ENCODE measurements at places on chromosomes 2 and 18. TPM values are rescaled to one million over a fixed set of nuclear protein-coding genes. Genes with fewer than 3 reads are reported as not detected.

GRCh38 chr2:9388199-9388681, 35.1 kb downstream of the ITGB1BP1 start:
- DNase-seq: no peak

DNA sequence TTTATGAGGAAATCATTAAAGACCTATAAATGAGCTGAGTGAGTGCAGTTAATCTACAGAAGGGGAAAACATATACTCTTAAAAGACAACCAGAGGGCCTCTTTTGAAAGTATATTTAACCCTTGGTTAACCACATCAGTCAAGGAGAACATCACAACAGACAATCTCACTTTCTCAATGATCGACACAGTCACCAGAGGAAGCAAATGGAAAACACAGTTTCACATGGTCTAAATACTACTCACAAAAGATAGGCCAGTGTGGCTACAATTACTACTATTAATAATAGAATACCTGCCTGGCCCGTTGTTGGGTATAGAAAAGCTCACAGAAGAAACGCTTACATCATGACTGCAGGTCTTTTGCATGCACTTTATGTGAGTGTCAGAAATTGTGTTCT, 426.2 kb downstream of the NCKAP5 start:
- no peak for DNase-seq

Gene CABLES1
- 50.9 TPM for total RNA-seq

GRCh38 chr18:63306249-63306648, 13.3 kb downstream of the BCL2 start:
- no peak for DNase-seq

DNA sequence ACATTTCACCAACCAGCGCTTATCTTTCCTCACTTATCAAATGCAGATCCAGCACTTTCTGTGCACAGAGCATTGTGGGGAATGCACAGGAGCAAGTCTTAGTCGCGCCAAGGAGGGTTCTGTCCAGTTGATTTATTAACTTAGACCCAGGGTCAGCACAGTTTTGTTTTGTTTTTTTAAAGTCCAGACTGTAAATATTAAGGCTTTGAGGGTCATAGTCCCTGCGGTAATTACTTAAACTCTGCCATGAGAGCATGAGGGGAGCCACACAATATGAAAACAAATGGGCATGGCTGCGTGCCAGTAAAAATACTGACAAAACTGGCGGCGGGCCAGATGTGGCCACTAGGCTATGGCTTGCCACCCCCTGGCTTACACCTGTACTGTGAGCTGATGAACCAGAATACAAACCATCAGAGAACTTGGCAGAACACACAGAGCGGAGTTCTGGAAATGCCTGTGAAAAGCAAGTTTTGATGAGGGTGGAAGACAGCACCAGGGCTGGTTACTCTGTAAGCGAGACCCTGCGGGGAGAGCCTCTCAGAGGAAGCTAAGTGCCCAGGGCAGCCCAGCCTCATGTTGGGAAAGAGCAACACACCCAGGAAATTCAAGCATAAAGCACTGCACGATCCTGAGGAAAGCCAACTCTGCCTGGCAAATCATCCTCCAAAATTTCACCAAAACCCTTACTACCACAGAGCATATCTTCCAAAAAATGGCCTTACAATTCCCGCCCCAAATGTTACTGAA, 43.6 kb downstream of the L3MBTL4 start:
- no peak for DNase-seq

DNA sequence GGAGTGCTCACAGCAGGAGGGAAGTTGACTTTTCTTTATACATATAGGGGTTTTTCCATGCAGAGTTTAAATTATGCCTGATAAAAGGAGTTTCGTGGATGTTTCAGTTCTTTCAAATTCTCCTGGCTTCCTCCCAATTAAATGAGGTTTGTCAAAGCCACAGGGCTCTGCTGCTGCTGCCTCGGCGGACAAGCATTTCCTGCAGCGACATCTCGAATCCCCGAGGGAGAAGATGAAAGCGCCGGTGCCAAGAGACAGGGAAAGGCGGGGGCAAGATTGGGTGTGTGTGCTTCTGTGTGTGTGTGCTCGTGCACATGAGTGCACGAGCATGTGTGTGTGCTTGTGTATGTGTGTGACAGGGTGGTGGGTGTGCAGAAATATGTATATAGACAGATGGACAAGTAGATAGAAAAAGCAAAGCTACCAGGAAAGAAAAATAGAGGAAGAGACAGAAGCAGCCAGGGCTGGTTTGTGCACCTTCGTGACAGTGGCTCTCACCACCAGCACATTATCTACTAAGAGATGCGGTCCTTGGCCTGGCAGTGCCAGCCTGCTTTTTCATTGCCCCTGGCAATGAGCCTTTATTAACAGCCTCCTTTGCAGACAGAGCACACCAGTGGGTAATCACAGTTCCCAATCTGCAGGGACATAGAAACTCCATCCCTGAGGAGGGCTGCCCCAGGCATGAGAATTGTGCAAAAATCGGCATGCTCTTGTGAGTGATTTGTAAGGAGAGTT, 76.2 kb downstream of the CDK15 start:
- no peak for DNase-seq

- no peak for DNase-seq
Measured at GRCh38 chr18:3256693-3257626, 5.0 kb upstream of the MYL12B start.

GRCh38 chr2:190693533-190694232, 44.8 kb downstream of the NAB1 start:
- DNase-seq: no peak

DNA sequence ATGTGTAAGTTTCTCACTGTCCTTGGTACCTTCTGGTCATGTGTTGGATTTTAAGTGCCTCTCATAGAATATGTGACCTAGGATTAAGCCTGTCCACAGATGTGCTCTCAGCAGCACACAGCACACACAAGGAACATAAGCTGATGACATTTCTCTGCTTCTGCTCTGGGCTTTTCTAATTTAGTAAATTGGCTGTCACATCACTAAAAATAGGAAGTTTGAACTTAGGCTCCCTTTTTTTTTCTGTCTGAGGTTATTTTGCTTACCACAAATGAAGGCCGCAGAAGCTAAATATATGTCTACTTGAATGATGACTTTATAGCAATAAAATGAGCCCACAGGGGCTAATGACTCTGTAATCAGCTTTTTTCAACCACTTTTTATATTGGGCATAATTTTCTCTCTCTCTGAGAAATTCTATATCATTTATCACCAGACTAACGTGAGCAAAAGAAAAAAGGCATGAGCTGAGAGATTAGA, 150.2 kb upstream of the KLHL14 start:
- no peak for DNase-seq

DNA sequence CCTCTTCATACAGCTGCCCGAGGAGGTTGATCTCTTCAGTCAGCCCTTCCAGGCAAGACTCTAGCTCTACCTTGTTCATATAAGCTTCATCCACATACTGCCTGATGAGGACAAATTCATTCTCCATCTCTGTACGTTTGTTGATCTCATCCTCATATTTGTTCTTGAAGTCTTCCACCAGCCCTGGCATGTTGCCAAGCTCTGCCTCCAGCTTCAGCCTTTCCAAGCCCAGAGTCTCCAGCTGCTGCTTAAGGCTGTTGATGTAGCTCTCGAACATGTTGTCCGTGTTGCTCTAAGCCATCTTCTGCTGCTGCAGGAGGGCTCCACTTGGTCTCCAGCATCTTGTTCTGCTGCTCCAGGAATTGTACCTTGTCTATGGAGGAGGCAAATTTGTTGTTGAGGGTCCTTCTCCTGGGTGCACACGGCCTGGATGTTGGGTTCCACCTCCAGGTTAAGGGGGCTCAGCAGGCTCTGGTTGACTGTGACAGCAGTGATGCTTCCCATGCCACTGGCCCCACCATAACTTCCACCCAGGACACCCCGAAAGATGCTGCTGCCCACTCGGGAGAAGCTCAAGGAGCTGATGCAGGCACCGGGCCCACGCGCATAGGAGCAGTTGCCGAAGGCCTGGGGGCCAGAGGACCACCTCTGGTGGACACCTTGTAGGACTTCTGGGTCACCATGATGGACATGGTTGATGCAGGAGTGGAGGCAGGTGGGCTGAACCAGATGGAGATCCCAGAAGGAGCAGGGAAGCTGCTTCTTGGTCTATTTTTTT, 30.3 kb downstream of the ICA1L start:
- DNase-seq: no peak

- DNase-seq: no peak
Measured at GRCh38 chr2:145094370-145094769, 574.5 kb upstream of the ZEB2 start.

GRCh38 chr2:58862244-58862643, 621.1 kb upstream of the FANCL start:
- DNase-seq: no peak
